Neural progenitor cell (in vitro differentiated cells): ENCODE measurements at places on chromosomes 5 and 9. TPM values are rescaled to one million over a fixed set of nuclear protein-coding genes. Genes with fewer than 3 reads are reported as not detected.

DNA sequence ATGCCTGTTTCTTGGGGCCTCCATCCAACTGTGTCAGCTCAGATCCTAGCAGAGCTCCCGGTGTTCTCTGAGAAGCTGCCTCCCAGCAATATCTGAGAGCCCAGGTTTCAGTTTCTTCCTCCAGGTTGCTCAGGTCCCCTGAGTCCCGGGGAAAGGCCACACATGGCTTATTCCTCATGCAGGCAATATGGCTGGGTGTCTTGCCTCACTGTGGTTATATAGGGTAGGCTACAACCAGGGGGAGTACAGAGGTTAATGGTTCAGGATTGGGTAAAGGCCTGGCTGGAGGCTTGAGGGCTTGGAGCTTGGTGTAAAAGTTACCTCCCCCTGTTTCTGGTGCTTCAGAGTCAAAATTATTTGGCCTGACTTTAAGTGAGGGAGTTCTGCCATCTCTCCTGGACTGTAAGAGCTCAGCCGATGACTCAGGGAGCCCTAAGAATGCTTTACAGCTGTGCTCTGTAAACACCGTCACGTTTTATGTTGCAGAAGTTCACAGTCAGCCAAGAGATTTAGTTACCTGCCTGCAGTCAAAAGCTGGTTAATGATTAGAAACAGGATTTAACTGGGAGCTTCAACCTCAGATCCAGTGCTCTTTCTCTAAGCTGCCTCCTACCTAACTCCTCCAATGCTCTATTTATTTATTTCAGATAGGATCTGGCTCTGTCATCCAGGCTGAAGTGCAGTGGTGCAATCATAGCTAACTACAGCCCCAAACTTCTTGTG is 24.3 kb upstream of the UBAP2 start:
- DNase-seq = no peak

DNA sequence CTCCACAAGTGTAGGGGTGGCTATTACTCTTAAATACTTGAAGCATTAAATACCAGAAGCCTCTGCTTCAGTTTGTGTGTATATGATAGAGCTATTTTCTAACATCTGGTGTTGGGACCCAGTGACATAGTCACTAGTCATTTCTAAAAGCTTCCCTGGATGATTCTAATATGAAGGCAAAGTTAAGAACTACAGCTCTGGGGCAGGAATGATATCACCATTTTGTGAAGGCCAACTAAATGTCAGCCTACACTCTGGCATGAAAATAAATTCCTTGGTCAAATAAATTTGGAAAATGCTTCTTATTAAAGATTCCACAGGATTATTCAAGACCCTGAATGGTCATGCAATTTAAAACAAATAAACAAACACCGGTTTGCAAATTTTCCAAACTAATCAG is 197.7 kb downstream of the PLK2 start:
- no peak for DNase-seq

DNA sequence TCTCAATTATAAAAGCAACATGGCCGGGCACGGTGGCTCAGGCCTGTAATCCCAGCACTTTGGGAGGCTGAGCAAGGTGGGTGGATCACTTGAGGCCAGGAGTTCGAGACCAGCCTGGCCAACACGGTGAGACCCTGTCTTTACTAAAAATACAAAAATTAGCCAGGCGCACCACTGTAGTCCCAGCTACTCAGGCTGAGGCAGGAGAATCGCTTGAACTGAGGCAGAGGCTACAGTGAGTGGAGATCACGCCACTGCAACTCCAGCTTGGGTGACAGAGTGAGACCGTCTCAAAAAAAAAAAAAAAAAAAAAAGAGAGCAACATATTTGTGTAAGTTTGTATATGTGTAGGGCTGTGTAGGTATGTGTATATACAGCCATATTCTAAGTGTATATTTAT is 7.5 kb downstream of the RPS6 start:
- DNase-seq = no peak

The C9orf153 gene
- 0.25 TPM in 1 of 2 replicates, not detected in the other for total RNA-seq

DNA sequence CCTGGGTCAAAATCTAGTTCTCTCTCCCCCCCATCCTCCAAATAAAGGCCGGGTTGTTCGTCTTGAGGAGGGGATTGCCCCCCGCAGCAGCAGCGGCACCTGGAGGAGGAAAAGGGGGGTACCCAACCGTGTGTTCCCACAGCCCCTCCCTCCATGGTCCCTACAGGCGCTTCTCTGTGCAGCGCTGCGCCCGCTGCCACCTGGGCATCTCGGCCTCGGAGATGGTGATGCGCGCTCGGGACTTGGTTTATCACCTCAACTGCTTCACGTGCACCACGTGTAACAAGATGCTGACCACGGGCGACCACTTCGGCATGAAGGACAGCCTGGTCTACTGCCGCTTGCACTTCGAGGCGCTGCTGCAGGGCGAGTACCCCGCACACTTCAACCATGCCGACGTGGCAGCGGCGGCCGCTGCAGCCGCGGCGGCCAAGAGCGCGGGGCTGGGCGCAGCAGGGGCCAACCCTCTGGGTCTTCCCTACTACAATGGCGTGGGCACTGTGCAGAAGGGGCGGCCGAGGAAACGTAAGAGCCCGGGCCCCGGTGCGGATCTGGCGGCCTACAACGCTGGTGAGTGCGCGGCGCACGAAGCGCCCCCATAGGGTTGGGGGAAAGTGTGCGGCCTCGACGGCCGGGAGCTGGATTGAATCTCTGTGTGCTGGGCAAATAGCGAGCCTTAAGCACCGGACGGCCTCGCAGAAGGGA is 3.5 kb downstream of the LHX2 start:
- DNase-seq = peak; percentile 75

The IFNA13 gene
- not detected in 2 replicates for total RNA-seq

GRCh38 chr5:174790906-174791305 is 66.5 kb downstream of the MSX2 start:
- no peak for DNase-seq

- DNase-seq = no peak
Observed at GRCh38 chr9:72575666-72576065, 54.3 kb downstream of the TMC1 start.
